ENCODE measurements at places on chromosomes 7 and 10. TPM values are rescaled to one million over a fixed set of nuclear protein-coding genes. Genes with fewer than 3 reads are reported as not detected.

DNA sequence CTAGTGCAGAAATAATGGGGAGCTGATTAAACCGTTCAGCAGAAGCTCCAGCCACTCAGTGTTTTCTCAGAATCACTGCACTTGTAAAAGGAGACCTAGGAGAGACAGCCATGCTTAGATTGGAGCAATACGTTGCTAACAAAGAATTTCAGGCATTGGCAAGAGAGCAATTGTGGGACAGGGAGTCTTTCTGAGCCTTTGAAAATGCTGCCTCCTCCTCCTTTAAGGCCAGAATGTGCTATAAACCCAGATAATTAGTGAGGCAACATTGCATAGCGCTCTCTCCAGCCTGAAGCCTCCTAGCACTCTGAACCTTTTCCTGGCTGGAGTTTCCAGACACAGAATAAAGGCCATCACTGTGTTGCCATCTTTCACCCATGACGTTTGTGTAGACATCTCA lies 18.5 kb upstream of the PTPRN2 start:
- DNase-seq, result no peak
- no peak overlapping the region for H3K27ac ChIP-seq
- H3K4me1 ChIP-seq, result no peaks in the 10 kb centered on the region
- H3K4me3 ChIP-seq, result no peak overlapping the region
- H3K27me3 ChIP-seq, result no peaks in the 10 kb centered on the region
- H3K36me3 ChIP-seq, result no peaks in the 10 kb centered on the region

DNA sequence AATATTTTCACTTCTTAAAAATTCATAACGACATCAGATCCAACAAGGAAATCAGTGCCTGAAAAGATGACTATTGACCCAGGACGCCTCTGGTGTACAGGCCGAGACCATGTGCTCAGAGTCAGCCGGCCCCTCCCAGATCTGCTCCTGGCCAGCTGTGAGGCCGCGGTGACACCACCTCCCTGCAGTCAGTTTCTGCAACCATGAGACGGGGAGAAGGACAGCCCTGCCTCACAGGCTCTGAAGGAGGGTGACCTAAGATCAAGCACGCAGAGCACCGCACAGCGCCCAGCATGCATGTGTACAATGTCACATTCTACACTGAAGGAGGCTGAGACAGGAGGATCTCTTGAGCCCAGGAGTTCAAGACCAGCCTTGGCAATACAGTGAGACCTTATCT lies 2.6 kb upstream of the GPER1 start:
- H3K27ac ChIP-seq, result no peak overlapping the region
- no peaks in the 10 kb centered on the region for H3K36me3 ChIP-seq
- peaks cover 6% of the 10 kb centered on the region for H3K4me1 ChIP-seq

AGAP9 gene
- 18.6 TPM for total RNA-seq

SCRN1 gene
- 15.0 TPM for total RNA-seq
